ENCODE measurements at places on chromosomes 16 and 17. TPM values are rescaled to one million over a fixed set of nuclear protein-coding genes. Genes with fewer than 3 reads are reported as not detected.

HSPB9 gene
- total RNA-seq = 0.18 TPM

TNFRSF13B gene
- not detected for total RNA-seq

KCNH6 gene
- not detected for total RNA-seq

SLC52A1 gene
- total RNA-seq = 0.68 TPM

CD300E gene
- total RNA-seq = not detected

DNASE1L2 gene
- 2.3 TPM for total RNA-seq

AHSP gene
- total RNA-seq = not detected

ST3GAL2 gene
- total RNA-seq = 22.7 TPM

SULT1A4 gene
- 2.4 TPM for total RNA-seq

ACSM3 gene
- total RNA-seq = 4.3 TPM

KIFC3 gene
- not detected for total RNA-seq

CA7 gene
- 0.13 TPM for total RNA-seq

OXLD1 gene
- 59.3 TPM for total RNA-seq

ACSM2B gene
- total RNA-seq = not detected

CCDC137 gene
- total RNA-seq = 28.8 TPM

DNAH3 gene
- total RNA-seq = 0.05 TPM

CD300LB gene
- total RNA-seq = not detected

RRN3 gene
- total RNA-seq = 26.1 TPM

LRRC37B gene
- 41.1 TPM for total RNA-seq

GH2 gene
- not detected for total RNA-seq

Data from activated CD4-positive, alpha-beta memory T cell treated with anti-CD3 and anti-CD28 coated beads, Interleukin-2, amount 10 ng/mL, durations not matched to agents 7 days and 5 days (primary cell).